ENCODE measurements at places on chromosomes 2 and 18.

DNA sequence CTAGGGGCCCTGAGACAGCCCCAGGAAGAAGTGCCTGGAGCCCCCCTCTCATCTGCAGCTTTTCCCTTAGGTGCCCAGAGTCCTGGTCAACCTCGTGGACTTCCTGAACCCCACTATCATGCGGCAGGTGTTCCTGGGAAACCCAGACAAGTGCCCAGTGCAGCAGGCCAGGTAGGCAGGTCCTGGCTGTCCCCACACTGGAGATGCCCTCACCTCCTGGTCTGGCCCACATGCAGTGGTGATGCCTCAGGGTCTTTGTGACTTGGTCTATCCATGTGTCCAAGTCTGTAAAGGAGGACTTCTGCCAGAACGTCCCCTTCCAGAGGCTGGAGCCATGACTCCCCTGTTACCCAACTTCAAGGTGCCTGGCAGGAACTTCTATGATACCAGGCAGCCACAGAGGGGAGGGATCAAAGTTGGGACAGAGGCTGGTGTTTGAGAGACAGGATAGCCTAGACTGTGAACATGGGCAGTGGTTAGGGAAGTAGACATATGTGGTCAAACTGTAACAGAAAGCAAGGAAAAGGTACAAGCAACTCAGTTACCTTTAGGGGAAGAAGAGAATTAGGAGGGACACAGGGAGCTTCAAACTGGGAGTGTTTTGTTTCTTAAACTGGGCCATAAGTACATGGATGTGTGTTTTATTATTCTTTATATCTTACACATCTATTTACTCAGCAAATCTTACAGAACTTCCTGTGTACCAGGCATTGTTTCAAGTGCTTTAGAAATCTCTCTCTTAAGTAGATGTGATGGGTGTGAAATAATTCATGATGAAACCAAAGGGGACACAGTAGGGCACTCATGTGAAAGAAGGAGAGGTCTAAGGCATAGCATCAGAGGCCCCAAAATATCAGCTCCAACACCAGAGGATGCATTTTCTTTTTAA lies 107.1 kb downstream of the PLB1 start:
- no peak for DNase-seq

GRCh38 chr2:29576231-29576630 lies 345.2 kb downstream of the ALK start:
- no peak for DNase-seq

- no peak for DNase-seq
Measured at GRCh38 chr2:236944561-236944960, 141.1 kb upstream of the COPS8 start.

GRCh38 chr2:216505133-216506106 lies 6.8 kb downstream of the RPL37A start:
- no peak for DNase-seq

DNA sequence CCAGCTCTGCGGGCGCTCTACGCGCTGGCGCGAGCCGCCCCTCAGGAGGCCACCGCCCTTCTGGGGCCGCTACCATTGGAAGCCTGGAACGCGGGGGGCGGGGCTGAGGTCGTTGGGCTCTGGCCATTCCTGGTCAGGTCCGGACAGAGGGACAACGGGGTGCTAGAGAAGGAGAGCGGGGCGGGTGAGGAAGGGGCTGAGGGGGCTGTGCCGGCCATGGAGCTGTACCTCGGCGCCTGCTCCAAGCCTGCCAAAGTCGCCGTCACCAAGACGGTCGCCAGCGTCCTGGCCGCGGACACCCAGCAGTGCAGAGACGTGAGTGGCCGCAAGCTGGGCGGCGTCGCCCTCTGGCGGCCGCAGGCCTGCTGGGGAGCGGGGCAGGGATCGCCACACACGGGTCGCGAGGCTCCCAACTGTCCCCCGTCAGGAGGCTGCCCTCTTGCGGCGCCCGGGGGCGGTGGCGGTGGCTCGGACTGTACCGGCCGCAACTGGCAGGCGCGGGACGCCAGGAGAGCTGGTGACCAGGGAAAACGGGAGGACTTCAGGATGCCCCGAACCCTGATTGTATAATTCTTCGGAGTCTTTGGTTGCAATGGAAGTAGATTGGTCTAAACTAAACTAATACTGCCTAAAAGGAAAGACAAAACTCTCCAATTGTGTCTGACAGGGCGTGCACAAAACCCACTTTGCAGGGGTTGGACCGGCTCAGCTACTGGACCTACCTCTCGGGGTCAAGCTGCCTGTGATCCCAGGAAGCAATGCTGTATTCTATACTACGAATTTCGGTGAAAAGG lies at the start of gene FSIP2:
Gene FSIP2 (plus strand): TSS at position 126 of the 794 bp plus-strand sequence. CDS start 91 bp downstream, at position 217.
- DNase-seq, result no peak

- no peak for DNase-seq
Measured at GRCh38 chr2:215753808-215754207, 259.5 kb downstream of the MREG start.

DNA sequence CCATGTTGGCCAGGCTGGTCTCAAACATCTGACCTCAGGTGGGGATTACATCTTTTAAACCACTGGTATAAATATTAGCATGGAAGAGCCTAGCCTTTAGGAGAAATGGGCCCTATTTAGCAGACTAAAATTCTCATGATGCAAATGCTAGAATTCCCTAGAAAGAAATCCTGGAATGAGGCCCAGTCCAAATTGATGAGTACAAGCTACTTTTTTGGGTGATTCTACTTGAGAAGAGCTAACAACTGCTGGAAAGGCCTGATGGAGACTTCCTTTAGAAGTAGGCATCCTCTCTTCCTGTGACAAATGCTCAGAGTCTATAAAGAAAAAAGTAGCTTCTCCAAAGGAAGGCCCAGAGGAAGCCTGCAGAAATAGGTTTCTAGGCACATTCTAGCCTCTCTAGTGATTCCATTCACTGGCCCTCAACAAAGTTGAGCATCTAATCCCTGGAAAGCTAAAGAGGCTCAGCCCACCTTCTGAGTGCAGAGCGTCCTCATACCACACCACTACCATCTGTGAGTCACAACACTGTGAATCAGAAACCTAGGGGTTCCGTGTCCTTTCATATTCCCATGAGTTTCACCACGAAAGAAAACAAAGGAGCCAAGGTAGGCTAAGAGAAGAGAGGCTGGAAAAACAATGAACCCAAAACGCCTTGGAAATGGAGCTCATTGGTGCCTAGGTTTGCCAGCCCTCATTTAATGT lies 183.1 kb downstream of the C1D start:
- DNase-seq, result no peak

DNA sequence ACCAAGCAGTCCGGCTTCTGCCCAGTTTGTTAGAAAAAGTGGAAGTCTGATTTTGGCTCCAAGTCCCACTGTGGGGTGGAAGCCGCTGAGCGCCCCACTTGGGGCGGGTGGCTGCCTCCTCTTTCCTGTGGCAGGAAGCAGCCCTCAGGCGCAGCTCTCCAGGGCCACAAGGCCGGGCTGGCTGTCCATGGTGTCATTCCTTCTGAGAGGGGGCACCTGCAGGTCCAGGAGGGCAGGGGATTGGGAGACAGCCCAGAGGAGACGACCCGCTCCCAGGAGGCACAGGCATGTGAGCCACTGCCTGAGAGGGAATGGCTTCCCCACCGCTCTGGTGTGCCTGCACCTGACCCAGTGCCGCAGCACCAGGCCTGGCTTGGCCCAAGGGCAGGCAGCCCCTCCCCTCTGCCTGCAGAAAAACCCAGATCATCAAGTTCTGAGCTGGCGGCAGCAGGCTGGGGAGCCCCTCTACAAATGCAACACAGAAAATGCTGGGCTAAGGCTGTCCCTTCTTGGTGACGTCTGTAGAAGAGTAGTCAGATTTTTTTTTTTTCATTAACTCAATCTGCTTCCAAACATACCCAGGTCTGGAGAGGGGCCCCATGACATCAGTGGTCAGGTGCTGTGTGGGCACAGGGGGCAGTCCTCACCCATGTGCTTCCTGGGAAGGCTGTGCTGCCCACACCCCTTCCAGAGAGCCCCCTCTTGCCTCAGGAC lies 38.4 kb downstream of the HS6ST1 start:
- no peak for DNase-seq

DNA sequence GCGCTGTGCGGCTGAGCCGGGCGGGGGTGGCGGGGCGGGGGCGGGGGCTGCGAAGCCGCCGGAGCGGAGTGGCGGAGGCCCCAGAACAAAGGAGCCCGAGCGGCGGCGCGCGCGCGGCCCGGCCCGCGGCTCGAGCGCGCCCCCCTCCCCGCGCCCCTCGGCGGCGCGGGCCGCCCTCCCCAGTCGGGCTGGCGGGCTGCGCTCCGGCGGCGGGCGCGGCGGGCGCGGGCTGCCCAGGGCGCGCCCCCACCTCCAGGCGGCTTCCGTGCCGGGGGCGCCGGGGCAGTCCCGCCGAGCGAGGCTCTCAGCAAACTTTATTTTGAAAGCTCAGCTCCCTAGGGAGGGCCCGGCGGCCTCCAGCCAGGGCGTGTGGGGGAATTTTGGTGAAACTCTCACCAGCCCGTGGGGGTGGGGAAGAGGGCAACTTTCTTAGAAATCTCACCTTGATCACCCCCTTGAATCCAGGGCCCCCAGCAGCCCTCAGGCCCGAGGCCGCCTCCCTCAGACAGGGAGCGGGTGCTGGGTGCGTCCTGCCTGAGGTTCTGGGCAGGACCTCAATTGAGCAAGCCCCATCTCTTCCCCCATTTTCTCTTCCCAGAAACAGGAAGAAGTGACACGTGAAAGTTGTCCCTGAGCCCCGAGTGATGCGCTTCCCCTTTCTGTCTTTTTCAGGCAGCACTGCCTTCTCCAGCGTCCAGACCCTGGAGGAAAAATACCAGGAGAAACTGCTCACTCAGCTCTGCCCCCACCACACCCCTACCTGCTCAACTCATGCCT lies 786 bp downstream of the TET3 start:
- DNase-seq, result no peak

DNA sequence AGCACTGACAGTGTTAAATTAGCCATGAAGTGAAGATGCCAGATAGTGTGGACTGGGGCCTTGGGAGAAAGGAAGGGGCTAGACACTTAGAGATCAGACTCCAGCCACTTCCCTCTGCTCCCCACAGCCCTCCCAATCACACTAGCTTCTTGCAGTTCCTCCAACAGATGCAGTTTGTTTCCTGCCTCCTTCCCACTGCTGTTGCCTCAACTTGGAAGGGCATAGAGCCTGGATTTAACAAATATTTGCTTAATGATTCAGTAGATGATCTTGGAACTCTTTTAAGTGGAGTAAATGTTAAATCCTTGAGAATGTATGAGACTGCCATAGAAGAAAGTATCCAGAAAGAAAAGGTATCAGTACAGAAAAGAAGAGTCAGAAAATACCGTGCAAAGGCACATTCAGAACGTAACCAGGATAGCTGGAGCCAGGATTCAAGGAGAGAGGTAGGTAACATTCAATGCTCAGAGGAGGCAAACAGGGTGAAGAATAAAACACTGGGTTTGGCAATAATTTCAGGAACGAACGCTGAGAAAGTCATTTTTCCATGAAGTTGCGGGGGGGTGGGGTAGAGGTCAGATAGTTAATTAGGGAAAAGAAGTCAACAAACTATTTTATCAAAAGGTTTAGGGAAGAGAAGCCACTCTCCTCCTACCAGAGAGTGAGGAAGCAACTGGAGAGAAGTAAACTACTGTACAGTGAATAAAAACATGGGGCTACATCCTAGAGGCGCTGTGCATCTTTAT lies 1.3 kb upstream of the BZW1 start:
- DNase-seq, result no peak

DNA sequence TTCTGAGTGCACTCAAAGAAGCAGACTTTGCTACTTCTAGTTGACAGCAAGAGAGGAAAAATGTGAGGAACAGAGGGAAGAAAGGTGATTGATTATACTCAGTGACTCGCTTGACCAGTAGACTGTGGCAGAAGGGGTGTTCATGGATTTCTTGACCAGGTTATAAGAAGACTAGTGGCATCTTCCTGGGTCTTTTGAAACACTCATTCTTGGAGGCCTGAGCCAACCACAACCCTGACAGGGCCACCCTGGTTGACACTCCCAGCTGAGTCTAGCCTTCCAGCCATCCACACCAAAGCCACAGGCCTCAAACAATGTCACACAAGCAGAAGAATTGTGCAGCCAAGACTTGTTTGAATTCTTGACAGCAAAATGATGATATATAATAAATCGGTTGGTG lies 366.3 kb downstream of the SS18 start:
- DNase-seq, result no peak

GRCh38 chr2:84970868-84971509 lies at the start of gene KCMF1:
TSS of gene KCMF1 (plus strand) at chr2:84971161. CDS start at chr2:84971452, 291 bp downstream.
- no peak for DNase-seq

DNA sequence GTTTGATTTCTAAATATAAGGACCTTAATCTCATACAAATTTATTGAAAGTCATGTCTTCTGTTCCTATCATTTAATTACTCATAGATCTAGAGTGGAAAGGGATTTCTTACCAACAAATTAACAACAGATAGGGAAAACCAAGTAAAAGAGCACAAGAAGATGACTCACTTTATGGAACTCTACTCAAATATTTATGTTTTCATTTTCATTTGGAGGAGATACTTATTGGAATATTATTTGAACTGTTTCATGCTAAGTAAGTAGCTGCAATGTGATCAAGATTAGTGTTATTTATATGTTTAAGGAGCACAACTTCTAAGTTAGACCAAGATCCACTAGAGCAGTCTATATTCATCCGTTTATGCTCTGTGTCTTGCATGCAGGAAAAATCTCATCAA lies 1.3 kb downstream of the NT5C1B start:
- DNase-seq, result no peak

DNA sequence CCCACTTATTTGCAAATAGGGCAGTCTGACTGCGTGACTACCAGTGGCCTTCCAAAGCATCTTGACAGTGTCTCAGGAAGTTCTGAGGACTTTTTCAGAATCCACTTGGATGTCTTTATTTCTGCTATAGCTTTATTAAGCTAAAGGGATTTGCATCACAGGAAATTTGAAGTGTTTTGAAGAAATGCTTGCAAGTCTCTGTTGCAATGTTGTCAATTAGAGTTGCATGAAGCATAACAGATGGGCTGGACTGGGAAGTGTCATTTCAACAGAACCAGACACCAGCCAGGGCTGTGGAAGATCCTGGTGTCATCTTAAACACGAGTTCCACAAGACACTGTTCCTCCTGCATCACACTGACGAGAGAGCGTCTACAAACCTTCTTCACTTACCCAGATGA lies 224.5 kb downstream of the EN1 start:
- no peak for DNase-seq

DNA sequence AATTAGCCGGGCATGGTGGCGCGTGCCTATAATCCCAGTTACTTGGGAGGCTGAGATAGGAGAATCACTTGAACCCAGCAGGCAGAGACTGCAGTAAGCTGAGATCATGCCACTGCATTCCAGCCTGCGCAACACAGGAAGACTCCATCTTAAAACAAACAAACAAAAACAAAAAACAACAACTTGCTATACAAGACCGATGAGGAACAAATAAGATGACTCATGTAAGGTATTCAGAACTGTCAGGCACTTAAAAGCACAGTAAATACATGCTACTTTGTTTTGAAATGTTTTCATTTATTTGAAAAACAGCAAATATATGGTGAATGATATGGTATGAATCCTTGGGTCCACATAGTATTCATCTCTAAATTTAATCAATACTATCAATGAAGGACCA lies 66.7 kb downstream of the TRIP12 start:
- no peak for DNase-seq
